ENCODE measurements at places on chromosomes 3 and 15. TPM values are rescaled to one million over a fixed set of nuclear protein-coding genes. Genes with fewer than 3 reads are reported as not detected.

- H3K27me3 ChIP-seq: no peaks in the 10 kb centered on the region
- no peak overlapping the region for H3K27ac ChIP-seq
- no peak overlapping the region for H3K4me3 ChIP-seq
- no peaks in the 10 kb centered on the region for H3K36me3 ChIP-seq
- H3K4me1 ChIP-seq: no peaks in the 10 kb centered on the region
Measured at GRCh38 chr3:82355228-82355627, 593.8 kb upstream of the GBE1 start.

C2CD4A gene
- 0.34 TPM for total RNA-seq

- DNase-seq: no peak
- H3K4me3 ChIP-seq: no peak overlapping the region
- peaks cover 14% of the 10 kb centered on the region for H3K27me3 ChIP-seq
- H3K4me1 ChIP-seq: no peaks in the 10 kb centered on the region
- no peak overlapping the region for H3K27ac ChIP-seq
- H3K36me3 ChIP-seq: no peaks in the 10 kb centered on the region
Measured at GRCh38 chr15:82942691-82943090, 9.8 kb downstream of the HOMER2 start.

ATP13A4 gene
- total RNA-seq: not detected
